Large intestine (tissue), 12 donors: ENCODE measurements at places on chromosomes 3 and 15. TPM values are rescaled to one million over a fixed set of nuclear protein-coding genes. Genes with fewer than 3 reads are reported as not detected.

DNA sequence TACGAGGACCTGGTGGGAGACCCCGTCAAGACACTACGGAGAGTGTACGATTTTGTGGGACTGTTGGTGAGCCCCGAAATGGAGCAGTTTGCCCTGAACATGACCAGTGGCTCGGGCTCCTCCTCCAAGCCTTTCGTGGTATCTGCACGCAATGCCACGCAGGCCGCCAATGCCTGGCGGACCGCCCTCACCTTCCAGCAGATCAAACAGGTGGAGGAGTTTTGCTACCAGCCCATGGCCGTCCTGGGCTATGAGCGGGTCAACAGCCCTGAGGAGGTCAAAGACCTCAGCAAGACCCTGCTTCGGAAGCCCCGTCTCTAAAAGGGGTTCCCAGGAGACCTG, 2.5 kb downstream of the CHST2 start:
- peaks cover 5% of the 10 kb centered on the region for H3K4me1 ChIP-seq
- H3K36me3 ChIP-seq = peaks cover 2% of the 10 kb centered on the region
- no peak overlapping the region for H3K27ac ChIP-seq

DNA sequence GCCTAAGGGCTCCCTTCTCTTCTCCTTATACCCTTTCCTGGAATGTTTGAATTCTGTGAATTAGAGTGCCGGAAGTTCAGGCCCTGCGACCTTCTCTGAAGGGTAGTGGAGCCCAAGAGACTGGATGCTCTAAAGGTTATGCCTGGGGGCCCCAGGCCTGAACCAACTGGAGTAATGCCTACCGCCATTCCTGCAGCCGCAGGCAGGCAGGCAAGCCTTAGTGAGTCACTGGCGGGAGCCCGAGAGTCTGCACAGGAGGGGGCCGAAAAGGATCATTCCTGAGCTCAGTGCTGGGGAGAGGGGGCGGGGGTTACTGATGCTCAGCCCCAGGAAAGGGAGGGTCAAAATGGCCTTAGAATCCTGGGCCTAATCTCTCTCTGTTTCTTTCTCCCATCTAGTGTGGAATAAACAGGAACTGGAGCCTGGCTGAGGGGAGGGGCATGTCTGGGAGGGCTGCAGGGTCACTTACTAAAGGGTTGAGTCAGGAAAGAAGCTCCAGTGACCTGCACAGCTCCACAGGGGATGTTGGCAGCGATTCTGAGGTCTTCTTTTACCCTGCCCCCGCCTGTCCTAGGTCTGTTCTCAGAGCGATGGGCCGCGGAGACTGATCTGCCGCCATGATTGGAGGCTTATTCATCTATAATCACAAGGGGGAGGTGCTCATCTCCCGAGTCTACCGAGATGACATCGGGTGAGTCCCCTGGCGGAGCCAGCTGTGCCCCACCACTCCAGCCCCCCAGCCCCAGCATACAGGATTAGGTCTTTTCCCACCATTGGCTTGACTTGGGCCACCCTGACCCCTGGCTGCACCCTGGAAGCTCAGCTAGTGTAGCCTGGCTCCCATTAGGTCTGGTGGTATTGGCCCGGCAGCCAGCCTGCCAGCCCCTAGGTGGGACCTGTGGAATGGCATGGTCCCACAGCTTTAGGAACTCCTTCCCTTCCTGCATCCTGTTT, 2.0 kb downstream of the AP2M1 start:
- H3K4me3 ChIP-seq = peak overlapping the region; percentile 99
- DNase-seq = peak; percentile 70
- H3K27me3 ChIP-seq = no peaks in the 10 kb centered on the region

DNA sequence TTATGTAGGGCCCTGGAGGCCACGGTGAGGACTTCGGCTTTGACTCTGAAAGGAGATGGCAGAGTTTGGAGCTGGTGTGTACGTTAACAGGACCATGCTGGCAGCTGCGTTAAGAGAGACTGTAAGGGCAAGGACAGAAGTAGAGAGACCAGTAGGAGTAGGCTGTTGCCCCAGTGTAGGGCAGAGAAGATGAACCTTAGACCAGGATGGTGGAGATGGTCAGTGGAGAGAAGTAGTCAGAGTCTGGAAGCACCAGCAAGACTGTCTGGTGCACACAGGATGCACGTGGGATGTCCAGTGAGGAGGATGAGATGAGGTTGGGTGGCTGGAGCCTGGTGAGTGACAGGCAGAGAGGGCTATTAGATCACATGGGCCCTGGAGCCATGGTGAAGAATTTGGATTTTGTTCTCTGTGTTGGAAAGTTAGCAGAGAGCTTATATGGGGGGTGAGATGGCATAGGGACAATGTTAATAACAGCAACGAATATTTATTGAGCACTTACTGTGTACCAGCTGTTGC, 150.1 kb downstream of the IGF1R start:
- peak overlapping the region; percentile 86 for H3K27ac ChIP-seq
- no peaks in the 10 kb centered on the region for H3K36me3 ChIP-seq
- H3K4me3 ChIP-seq = no peak overlapping the region
- H3K4me1 ChIP-seq = peaks cover 80% of the 10 kb centered on the region
- DNase-seq = no peak
- H3K27me3 ChIP-seq = no peaks in the 10 kb centered on the region

GRCh38 chr3:87209111-87209510, 18.0 kb upstream of the CHMP2B start:
- no peak overlapping the region for H3K4me3 ChIP-seq
- H3K27me3 ChIP-seq = no peaks in the 10 kb centered on the region
- no peak overlapping the region for H3K27ac ChIP-seq

DNA sequence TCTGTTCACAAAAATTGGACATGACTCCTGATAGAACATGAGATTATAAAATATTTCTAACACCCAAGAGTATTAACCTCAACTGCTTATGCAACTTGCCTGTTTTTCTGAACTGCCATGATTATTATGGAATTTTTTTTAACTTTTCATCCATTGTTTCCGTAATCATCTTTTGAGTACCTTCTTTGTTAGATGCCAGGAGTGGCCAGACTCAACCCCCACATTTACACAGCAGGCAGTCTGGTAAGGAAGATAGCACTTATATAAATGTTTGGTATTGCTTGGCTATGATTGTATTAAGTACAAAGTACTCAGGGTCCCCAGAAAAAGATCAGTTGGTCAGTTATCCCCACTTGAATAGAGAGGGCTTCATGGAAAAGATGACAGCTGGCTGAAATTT, 74.3 kb downstream of the CRYBG3 start:
- no peaks in the 10 kb centered on the region for H3K4me1 ChIP-seq
- DNase-seq = no peak
- H3K36me3 ChIP-seq = peaks cover 5% of the 10 kb centered on the region
- no peaks in the 10 kb centered on the region for H3K27me3 ChIP-seq
- H3K4me3 ChIP-seq = no peak overlapping the region
- H3K27ac ChIP-seq = no peak overlapping the region

- H3K4me1 ChIP-seq = peaks cover 15% of the 10 kb centered on the region
- peaks cover 5% of the 10 kb centered on the region for H3K36me3 ChIP-seq
- H3K27ac ChIP-seq = no peak overlapping the region
- H3K4me3 ChIP-seq = no peak overlapping the region
These were observed 15.3 kb downstream of the TTC21A start for GRCh38 chr3:39122813-39123212.

DNA sequence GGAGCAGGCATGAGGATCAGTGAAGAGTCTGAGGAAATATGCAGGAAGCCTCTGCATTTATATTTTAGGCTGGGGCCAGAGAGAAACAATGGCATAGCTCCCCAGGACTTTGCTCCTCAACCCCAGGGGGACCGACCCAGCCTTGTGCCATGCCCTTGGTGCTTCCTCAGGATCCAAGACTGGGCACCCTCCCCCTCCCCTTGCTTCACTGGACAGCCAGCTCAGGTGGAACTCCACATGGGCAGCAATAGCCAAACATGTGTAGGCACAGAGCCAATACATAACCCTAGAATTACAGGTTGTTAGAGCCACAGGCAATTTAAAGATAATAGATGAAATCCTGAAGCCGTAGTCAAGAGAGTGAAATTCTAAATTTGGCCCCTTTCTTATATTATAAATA, 73.0 kb upstream of the ETV5 start:
- no peak overlapping the region for H3K27ac ChIP-seq
- no peak for DNase-seq
- H3K36me3 ChIP-seq = no peaks in the 10 kb centered on the region
- no peaks in the 10 kb centered on the region for H3K4me1 ChIP-seq
- no peak overlapping the region for H3K4me3 ChIP-seq

DNA sequence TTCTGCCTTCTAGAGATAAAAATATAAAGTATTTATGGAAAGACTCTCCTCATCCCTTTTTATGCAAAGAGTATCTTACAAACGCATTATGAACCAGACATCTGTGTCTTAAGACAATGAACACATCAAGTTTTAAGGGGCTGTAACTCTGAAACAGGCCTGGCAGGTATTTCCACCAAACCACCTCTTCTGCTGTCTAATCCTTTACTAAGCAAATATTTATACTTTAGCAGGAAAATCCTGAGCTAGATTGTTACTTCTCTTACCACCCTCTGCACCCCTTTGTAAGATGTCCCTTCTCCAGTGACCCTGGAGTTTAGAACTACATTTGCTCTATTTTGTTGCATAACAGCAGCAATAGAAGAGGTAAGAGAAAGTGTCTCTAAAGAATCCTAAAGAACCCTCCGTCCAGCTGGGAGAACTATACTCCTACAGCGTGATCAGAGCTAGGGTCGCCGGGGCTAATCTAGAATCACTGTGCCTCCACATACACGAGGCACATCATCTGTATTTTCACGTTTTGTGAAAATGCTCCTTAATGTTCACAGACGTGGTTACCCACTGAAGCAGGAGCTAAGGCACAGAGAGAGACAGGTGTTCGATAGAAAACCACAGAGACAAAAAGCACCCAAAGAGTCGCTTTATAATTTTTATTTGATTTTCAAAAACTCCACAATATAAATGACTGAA, 129.6 kb downstream of the FOXP1 start:
- H3K27me3 ChIP-seq = no peaks in the 10 kb centered on the region
- H3K36me3 ChIP-seq = no peaks in the 10 kb centered on the region
- DNase-seq = peak; percentile 48
- peak overlapping the region; percentile 9 for H3K27ac ChIP-seq

- H3K27ac ChIP-seq = peak overlapping the region; percentile 71
- no peaks in the 10 kb centered on the region for H3K27me3 ChIP-seq
- H3K4me3 ChIP-seq = no peak overlapping the region
- H3K36me3 ChIP-seq = peaks cover 6% of the 10 kb centered on the region
- peak; percentile 73 for DNase-seq
- H3K4me1 ChIP-seq = peaks cover 57% of the 10 kb centered on the region
These were observed 108.3 kb downstream of the IGF2BP2 start for GRCh38 chr3:185716436-185717108.

DNA sequence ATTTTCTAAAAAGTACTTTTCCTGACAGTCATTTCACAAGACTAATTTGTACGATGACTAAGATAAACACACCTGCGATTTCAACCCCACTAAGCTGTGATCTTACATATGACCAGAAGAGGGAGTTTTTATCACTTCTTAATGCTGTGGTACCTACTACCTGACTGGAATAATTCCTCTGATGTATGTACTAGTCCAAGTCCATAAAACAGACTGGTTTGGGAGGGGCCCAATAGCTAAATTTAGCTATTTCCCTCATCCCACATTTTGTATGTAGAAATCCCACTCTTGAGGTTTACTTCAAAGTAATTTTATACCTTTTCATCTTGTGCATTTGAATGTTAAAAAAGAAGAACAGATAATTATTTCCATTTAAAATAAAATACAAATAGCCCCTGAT, 49.7 kb upstream of the SCAANT1 start:
- H3K4me1 ChIP-seq = peaks cover 18% of the 10 kb centered on the region
- H3K4me3 ChIP-seq = no peak overlapping the region
- no peaks in the 10 kb centered on the region for H3K27me3 ChIP-seq
- DNase-seq = peak; percentile 65
- no peaks in the 10 kb centered on the region for H3K36me3 ChIP-seq

DNA sequence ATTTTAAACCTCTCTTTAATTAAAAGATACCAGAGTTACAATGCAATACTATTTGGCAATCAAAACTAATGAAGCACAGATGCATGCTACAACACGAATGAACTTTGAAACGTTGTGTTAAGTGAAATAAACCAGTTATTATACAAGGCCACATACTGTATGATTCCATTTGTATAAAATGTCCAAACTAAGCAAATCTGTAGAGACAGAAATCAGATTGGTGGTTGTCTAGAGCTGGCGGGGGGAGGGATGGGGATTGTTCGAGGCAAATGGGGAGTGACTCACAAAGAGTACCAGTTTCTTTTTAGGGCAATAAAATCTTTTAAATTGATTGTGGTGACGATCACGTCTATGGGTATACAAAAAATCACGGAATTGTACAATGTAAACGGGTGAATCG, 677.0 kb downstream of the NTRK3 start:
- H3K27ac ChIP-seq = no peak overlapping the region
- no peak overlapping the region for H3K4me3 ChIP-seq
- no peaks in the 10 kb centered on the region for H3K4me1 ChIP-seq
- no peak for DNase-seq
- H3K27me3 ChIP-seq = no peaks in the 10 kb centered on the region

GRCh38 chr3:17091910-17092582, 207.3 kb downstream of the PLCL2 start:
- no peaks in the 10 kb centered on the region for H3K27me3 ChIP-seq
- H3K4me3 ChIP-seq = no peak overlapping the region
- H3K27ac ChIP-seq = no peak overlapping the region

- no peaks in the 10 kb centered on the region for H3K27me3 ChIP-seq
- H3K36me3 ChIP-seq = peaks cover 40% of the 10 kb centered on the region
- H3K4me3 ChIP-seq = no peak overlapping the region
- H3K4me1 ChIP-seq = no peaks in the 10 kb centered on the region
These were observed 39.3 kb downstream of the ATP1B3 start for GRCh38 chr3:141915766-141916165.

- no peaks in the 10 kb centered on the region for H3K27me3 ChIP-seq
- DNase-seq = no peak
These were observed 6.3 kb downstream of the EIF4A2 start for GRCh38 chr3:186789554-186790260.

DNA sequence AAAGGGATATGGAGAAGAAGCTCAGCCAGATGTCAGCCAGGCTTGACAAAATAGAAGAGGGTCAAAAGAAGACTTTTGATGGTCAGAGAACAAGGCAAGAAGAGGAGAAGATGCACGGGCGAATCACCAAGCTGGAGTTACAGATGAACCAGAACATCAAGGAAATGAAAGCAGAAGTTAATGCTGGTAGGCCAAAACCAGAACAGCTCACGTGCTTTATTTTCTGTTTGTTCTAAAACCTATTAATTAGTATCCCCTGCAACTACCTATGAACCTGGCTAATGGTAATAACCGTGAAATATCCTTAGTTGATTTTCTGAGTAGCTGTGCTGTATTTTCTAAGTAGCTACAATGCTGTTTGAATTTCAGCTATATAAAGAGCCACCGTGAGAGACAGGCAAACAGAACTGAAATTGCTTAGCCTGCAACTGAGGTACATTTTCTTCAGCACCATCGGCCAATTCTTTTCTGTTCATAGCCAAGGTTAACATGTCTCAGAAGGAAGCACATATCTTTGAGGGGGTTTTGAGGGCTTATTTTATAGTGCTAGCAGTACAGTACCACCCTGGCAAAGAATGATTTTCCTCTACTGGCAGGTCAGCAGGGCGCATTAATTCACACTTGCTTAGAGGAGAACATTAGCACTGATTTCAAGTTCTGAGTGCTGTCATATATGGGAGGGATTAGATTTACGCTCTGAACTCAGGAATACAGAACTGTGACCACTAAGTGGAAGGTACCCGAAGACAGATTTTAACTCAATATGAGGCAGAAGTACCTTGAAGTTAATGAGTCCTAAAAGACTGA, 78.9 kb downstream of the FAM81A start:
- no peaks in the 10 kb centered on the region for H3K36me3 ChIP-seq
- H3K27me3 ChIP-seq = no peaks in the 10 kb centered on the region
- no peak overlapping the region for H3K27ac ChIP-seq
- no peaks in the 10 kb centered on the region for H3K4me1 ChIP-seq

Gene ANKUB1
- polyA plus RNA-seq = 0.12 TPM

Gene LZTFL1
- 30.6 TPM for polyA plus RNA-seq

Gene GOLGA8H
- 0.28 TPM for polyA plus RNA-seq

Gene PATL2
- 2.3 TPM for polyA plus RNA-seq

Gene PLA2G4F
- 3.6 TPM for polyA plus RNA-seq

Gene DOCK3
- 0.81 TPM for polyA plus RNA-seq
